ENCODE measurements at places on chromosomes 4 and X.

DNA sequence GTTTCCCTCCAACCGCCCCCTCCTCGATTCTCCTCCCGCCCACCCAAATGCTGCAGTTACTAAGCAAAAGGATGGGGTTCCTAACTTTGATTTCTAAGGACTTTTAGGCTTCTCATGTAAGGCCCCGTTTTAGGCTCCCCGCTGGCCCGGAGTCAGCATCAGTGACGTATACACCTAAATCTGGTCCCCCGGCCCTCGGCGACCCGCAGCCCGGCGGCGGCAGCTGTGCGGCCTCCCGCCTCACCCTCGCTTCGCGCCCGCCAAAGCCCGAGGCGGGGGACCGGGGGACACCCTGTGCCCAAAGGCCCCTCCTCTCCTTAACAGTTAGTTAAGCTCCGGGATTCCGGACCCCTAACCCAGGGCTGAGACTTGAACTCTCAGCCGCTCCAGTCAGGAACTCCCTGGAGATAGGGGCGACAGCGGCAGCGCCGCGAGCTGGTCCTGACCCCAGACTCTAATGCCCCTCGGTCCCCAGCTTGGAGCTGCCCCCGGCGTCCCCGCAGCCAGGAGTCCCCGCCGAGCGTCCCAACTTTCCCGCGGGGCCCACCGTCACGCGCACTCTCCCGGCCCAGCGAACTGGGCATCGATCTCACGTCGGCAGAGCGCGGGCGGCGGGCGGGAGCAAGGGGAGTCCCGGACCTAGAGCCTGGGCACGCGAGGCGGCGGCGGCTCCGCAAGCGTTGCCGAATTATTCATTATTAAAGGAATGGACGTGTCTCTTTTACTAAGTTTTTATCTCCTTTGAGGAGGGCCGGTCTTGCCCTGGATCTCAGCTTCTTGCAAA lies 1.5 kb upstream of the NR3C2 start:
- no peak for DNase-seq

- no peak for DNase-seq
These were observed 32.9 kb downstream of the LAMTOR3 start for GRCh38 chr4:99861120-99861905.

- no peak for DNase-seq
These were observed 111.1 kb downstream of the RNF150 start for GRCh38 chr4:141022111-141022695.

GRCh38 chr4:171721937-171722336 lies 91.3 kb upstream of the GALNTL6 start:
- no peak for DNase-seq

- no peak for DNase-seq
These were observed 79.6 kb downstream of the COMMD8 start for GRCh38 chr4:47383829-47384427.

DNA sequence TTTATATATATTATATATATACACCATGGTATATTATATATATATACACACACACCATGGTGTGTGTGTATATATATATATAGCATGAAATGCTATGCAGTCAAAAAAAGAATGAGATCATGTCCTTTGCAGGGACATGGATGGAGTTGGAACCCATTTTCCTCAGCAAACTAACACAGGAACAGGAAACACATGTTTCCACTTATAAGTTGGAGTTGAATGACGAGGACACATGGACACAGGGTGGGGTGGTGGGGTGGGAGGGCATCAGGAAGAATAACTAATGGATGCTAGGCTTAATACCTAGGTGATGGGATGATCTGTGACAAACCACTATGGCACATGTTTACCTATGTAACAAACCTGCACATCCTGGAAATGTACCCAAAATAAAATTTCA lies 293.6 kb upstream of the NDST3 start:
- DNase-seq, result no peak

- no peak for DNase-seq
These were observed 3.1 kb downstream of the PPBP start for GRCh38 chr4:73984736-73985527.

DNA sequence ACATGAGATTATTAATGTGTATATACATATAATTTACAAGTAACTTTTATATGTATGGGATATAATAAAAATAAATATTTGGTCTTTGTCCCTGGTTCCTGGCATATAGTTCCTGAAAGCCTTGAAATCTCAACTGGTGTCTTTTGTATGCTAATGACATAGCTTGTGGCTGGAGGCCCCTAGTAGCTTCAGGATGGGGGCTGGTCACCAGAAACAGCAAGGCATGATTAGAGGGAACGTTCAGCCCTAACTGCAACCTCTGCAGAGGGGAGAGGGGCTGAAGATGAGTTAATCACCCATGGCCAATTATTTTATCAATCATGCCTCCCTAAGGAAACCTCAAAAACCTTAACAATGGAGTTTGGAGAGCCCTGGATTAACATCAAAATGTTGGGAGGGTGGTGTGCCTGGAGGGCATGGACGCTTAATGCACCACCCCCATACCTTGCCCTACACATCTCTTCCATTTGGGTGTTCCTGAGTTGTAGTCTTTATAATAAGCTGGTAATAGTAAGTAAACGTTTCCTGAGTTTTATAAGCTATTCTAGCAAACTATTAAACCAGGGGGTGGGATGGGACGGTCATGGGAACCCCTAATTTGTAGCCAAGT lies 21.3 kb downstream of the PIN4 start:
- no peak for DNase-seq

GRCh38 chrX:39903937-39904336 lies 193.8 kb downstream of the BCOR start:
- DNase-seq, result no peak

- DNase-seq, result no peak
These were observed 408.2 kb upstream of the NR3C2 start for GRCh38 chr4:148850257-148850995.

- no peak for DNase-seq
These were observed 63.5 kb downstream of the ANAPC4 start for GRCh38 chr4:25440478-25441030.

- DNase-seq, result no peak
These were observed 1149.7 kb downstream of the STPG2 start for GRCh38 chr4:96993560-96993959.

DNA sequence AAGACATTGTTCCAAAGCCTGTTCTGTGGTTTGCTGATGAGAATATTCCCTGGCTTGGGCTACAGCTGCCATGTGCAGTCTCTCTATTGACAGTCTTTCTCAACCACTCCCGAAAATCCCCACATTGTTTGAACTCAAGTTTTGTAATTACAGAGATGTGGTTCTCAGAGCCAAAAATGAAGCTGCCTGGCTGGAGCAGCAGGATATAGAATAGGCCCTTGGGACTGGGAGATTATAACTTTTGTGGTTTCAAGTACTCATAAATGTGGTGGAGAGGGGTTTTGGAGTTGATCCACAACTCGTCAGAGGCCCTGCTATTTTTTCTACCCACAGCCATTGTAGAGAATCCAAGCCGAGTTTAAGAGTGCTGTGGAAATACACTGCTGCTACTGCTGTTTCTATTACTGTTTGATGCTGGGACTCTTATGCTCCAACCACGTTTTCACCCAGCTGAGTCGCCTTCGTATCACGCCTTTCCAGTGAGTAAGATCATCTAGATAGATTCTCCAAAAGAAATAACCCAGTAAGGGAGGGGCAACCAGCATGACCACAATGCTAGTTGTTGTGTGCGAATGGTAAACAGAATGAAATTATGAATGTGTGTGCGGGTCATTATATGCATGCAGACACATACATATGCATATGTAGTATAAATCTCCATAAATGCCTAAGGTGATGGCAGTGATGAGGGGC lies 57.1 kb upstream of the ATXN3L start:
- no peak for DNase-seq

GRCh38 chr4:170990989-170991589 lies 822.1 kb upstream of the GALNTL6 start:
- DNase-seq, result no peak

DNA sequence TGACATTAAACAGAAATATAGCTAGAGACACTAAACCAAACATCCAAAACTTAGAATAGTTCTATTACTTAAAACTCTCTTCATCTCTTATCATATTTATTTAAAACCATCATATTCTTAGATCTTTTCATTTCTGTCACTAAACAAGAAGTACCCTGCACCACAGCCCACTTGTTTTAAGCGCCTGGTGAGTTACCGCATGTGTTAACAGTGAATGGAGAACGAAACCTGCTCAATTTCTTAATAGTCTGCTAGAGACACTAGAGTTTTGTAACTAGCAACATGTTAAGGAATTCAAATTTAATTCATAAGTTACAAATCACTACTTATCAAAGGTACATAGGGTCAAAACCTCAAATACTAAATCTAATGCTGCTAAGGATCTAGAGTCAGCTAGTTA lies 111.5 kb downstream of the FBXW7 start:
- no peak for DNase-seq

GRCh38 chr4:15420642-15421041 lies 7.2 kb upstream of the C1QTNF7 start:
- DNase-seq, result no peak

All from D721Med (cell line).